Amniotic stem cell (primary cell): ENCODE measurements at places on chromosomes 12 and 14.

DNA sequence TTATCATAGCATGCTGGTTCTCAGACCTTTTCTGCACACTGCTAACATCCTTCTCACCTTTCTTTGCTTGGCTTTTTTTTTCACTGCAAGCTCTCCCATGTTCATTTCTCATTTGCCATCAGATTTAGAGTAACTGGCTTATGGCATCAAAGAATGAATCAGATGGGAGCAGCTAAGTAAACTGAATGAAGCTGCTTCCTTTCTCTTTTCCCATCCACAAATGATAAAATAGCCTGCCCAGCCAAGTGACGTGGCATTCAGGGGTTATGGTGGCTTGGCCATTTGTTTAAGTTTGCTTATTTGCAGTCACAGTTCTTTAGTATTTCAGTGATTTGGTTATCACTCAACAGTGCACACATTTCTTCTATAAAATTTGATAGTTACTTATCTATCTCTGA lies 708.6 kb downstream of the DIO2 start:
- no peak for DNase-seq

GRCh38 chr12:94258593-94258992 lies 110.2 kb downstream of the PLXNC1 start:
- DNase-seq: no peak

- DNase-seq: peak; percentile 41
Observed at GRCh38 chr12:46915082-46915481, 89.3 kb upstream of the SLC38A4 start.

DNA sequence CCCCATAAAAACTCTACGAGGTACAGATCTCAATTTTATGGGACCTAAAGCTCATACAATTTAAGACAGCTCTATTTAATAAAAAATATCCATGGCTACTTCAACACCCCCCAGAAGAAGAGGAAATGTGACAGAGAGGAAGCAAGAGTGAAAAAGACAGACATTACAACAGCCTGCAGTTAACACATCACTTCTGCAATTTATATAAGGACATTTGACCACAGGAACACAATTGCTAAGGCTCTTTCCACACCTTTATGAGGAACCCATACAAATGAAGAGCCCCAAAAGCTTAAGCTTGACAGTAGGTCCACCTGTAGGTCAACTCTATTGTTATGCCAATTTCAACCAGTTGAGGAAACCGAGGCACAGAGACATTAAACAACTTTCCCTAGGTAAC lies 5.6 kb downstream of the OR10P1 start:
- no peak for DNase-seq

DNA sequence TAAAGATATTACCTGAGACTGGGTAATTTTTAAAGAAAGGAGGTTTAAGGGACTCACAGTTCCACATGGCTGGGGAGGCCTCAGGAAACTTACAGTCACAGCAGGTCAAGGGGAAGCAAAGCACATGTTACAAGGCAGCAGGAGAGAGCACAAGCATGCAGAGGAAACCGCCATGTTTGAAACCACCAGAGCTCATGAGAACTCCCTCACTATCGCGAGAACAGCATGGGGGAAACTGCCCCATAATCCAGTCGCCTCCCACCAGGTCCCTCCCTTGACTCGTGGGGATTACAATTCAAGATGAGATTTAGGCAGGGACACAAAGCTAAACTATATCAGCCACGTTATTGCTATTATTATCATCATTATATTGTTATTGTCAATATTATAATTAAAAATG lies 138.7 kb downstream of the RIMBP2 start:
- no peak for DNase-seq

GRCh38 chr12:31875609-31875964 lies 83.6 kb upstream of the RESF1 start:
- no peak for DNase-seq

DNA sequence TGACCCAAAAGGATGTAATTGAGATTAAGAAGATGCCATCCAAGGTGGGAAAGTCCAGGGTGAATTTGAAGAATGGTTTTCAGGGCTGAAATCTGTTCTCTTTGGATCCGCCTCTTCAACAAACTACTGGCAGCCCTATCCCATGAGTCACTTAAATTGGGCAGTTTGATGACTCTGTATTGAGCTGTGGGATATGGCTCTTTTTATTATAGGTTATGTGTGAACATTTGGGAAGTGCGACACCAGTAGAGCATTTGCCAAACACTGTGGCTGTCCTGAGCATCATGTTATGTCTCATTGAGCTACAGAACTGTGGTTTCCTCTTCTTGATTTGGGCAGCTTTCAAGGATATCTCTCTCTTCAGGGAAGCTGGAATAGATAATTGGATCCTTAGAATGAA lies 22.3 kb downstream of the IFT43 start:
- DNase-seq: no peak

DNA sequence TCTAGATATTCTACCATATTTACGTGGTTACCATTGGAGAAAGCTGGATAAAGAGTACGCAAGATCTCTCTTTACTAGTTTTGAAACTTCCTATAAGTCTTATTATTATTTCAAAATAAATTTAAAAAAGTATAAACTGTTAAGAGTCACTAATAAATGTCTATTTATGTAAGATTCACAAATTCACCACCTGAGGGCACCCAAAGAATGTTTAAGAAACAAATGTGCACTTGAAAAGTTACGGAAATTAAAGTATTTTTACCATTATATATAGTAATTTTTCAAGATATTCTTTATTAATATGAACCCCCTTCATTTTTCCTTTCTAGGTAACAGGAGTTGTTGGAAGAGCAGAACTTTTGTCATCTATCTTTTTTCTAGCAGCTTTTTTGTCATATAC lies 11.9 kb downstream of the TMTC3 start:
- DNase-seq: peak; percentile 36

- no peak for DNase-seq
Observed at GRCh38 chr12:63905544-63905943, 61.0 kb downstream of the SRGAP1 start.

- no peak for DNase-seq
Observed at GRCh38 chr12:122847921-122848421, 12.7 kb downstream of the HIP1R start.

GRCh38 chr12:118356809-118357256 lies 15.9 kb downstream of the TAOK3 start:
- peak; percentile 68 for DNase-seq

GRCh38 chr12:122051231-122051876 lies 27.2 kb upstream of the MLXIP start:
- no peak for DNase-seq

GRCh38 chr12:32400866-32401265 lies 1.5 kb downstream of the FGD4 start:
- no peak for DNase-seq

GRCh38 chr14:63200767-63201166 lies 3.5 kb upstream of the RHOJ start:
- no peak for DNase-seq

DNA sequence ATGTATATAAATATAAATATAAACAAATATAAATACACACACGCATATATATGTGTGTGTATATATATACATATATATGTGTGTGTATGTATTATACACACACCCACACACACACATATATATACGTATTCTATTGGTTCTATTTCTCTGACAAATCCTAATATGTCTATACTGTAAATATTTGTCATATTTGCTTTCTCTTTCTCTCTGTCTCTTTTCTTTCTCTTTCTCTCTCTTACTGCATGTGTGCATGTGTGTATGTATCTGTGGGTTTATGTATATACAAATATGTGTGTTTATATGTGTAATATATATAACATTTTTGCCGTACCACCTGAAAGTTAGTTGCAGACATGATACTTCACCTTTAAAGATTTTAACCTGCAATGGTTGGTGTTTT lies 174.2 kb upstream of the PLEKHG7 start:
- no peak for DNase-seq

DNA sequence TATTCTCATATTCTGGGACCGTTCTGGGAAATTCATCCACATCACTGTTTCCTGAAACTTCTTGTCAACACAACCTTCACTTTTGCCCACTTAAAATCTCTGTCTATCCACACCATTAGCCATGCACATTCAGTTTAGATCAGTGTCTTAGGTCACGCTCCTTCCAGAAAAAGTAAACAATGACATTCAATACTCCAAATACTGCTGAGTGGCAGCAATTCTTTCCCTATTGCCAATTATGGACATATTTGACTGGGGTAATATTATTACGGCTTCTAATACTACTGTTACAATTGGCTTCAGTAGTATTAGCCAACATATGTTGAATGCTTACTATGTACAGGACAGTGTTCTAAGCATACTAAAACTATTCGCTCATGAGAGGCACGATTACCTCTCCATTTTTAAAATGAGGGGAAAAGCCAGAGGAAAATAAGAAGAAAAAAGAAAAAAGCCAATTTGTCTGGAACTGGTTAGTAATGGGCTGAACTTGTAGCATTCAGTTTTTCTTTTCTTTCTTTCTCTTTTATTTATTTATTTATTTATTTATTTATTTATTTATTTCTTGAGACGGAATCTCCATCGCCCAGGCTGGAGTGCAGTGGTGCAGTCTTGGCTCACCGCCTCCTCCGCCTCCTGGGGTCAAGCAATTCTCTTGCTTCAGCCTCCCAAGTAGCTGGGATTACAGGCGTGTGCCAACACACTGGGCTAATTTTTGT lies 23.4 kb downstream of the LTBR start:
- no peak for DNase-seq

GRCh38 chr14:70755655-70756054 lies 53.7 kb downstream of the MAP3K9 start:
- no peak for DNase-seq

DNA sequence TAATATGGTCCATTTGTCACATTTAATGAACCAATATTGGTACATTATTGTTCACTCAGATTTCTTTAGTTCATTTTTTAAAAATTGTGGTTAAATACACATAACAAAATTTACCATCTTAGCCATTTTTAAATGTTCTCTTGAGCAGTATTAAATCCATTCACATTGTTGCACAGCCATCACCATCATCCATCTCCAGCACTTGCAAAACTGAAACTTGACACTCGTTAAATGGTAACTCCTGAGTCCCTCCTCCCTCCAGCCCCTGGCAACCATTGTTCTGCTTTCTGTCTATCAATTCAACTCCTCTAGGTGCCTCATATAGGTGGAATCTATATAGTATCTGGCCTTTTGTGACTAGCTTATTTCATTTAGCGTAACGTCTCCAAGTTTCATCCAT lies 86.4 kb downstream of the ACACB start:
- no peak for DNase-seq

DNA sequence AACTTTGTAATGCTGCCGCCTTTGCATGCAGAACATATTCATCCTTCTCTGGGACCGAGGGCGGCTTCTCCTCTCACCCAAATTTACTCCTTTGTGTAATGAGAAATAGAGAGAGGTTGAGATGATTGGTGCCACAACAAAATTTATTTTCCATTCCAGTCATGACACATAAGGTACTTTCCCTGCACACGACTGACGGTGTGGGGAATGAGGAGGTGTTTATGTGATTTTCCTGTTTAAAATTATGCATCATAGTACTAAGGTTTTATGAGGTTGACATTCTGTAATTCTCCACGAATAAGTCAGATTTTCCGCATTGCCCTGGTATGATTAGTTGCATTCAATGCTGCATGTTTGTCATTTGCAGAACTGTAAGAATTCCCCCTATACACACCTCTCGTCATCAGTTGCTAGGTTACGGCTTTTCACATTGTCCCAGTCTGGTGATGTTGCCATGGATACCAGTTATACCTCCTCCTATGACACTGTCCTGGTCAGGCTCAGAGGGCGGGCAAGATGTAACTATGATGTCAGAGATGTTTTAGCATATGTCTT lies 23.1 kb downstream of the BICDL1 start:
- no peak for DNase-seq

DNA sequence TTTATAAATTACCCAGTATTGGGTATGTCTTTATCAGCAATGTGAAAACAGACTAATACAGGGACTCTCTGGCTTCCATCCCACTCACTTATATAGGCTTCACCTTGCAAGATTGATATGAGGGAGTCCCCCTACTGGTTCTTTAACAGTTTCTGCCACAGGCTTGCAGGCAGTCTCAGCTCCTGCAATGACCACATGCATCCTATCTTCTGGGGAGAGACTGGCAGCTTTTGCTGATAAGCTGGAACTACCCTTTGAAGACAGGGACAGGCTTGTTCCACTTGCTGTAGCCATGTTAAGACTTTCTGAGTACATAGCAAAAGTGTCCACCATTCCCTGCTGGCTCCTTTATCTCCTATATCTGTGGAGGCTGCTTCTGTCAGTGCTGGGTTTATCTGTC lies 531.7 kb upstream of the FLRT2 start:
- DNase-seq: no peak

- DNase-seq: no peak
Observed at GRCh38 chr12:123971770-123972456, 718 bp downstream of the CCDC92 start.

GRCh38 chr12:52004042-52004648 lies 2.6 kb upstream of the TAMALIN start:
- no peak for DNase-seq

DNA sequence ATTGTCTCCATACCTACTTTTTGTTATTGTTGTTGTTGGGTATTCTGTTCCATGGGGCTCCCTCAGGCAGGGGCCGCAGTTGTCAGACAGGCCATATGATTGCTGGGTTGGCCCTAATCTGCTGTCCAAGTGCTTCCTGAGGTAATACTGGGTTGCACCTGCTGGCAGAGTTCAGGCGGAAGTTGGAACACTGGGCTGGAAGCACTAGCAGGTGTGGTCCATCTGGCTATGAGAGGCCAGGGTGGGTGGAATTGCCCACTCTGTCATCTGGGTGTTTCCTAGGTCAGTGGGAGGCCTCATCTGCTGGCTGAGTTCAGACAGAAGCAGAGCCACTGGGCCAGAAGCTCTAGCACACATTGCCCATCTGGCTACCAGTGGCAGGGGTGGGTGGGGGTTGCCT lies 81.3 kb upstream of the NID2 start:
- no peak for DNase-seq

DNA sequence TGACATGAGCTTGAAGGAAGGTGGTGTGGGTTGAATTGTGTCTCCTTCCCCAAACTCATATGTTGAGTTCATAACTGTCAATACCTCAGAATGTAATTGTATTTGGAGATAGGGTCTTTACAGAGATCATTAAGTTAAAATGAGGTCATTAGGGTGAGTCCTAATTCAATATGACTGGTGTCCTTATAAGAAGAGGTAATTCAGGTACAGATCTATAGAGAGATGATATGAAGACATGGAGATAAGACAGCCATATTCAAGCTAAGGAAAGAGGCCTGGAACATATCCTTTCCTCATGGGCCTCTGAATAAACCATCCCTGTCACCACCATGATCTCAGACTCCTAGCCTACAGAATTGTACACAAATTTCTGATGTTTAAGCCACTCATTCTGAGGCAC lies 514.7 kb upstream of the MGAT4C start:
- DNase-seq: no peak

DNA sequence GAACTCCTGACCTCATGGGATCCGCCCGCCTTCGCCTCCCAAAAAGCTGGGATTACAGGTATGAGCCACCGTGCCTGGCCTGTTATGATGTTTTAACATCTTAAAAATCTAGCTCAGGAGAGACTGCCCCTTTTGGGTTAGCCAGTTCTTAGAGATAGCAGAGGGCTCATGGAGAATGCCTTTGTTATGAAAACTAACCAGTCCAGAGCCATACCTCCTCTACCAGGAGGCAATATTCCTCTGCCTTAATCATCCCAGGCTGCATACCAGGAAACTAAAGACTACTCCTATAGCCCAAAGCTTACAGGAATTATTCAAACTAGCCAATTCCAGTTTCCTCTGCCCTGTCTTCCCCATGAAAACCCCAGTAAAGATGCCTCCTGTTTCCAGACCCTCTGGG lies 96.0 kb upstream of the MDM1 start:
- DNase-seq: no peak
